ENCODE measurements at places on chromosomes 1 and 21.

- DNase-seq = no peak
Observed at GRCh38 chr1:191520345-191520744, 637.9 kb upstream of the RGS18 start.

DNA sequence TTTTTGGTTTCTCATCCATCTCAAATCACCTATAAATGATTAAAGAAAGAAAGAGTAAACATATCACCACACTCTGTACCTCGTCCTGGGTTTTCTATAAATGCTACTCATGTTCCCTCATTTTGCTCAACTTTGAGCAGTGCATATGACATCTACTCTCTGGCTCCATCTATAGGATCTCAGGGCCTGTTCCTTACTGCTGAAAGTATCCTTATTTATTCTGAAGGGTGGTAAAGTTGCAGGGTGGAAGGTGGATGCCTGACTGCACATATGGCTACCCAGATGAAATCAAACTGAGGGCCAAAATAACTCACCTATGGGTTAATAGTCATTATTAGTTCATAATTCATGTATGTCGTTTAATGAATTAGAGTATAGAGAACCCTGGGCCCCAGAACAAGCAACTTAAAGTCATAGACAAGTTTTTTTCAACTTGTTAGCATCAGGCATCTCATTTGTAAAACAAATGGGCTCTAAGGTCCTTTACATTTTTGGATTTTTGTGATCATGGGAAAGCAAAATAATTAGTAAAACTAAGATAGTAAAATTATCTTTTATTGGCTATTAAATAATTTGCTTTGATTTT, 46.5 kb downstream of the NCF2 start:
- peak; percentile 71 for DNase-seq

DNA sequence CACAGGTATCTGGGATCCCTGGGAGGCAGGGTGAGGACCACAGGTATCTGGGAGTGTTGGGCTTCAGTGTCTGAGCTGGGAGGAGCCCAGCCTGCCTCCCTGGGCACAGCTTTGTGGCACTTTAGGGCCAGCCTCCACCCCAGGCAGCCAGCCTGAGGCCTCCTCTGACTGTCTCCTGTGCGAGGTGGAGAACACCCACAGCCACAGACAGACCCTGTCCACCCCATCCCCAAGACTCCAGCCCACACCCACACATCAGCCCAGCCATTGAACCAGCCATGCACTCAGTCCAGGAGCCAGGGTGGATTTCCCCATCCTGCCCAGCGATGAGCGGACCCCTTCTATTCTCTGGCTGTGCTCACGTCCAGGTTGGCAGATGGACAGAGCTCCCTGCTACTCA, 21.8 kb upstream of the TNFRSF1B start:
- DNase-seq = no peak

DNA sequence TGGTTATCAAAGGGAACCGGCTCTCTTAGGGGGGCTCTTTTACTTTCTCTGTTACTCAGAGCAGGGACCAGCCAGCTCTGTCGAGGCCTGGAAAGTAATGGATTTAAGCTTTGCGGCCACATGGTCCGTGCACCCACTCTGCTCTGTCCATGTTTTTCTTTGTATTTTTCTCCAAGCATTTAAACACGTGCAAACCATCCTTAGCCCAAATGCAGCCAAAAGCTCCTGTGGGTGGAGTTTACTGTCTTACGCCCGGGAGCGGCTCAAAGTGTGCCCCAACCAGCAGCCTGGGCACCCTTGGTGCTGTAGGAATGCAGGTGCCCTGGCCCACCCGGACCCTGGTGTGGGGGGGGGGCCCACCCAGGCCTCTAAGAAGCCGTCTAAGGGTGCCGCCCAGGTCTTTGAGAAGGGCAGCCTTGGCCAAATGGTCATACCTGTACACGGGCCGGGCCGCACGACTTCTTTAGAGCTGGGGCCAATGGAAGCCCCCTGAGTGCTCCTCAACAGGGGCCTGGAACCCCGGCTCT, 29.2 kb upstream of the POFUT2 start:
- DNase-seq = no peak

DNA sequence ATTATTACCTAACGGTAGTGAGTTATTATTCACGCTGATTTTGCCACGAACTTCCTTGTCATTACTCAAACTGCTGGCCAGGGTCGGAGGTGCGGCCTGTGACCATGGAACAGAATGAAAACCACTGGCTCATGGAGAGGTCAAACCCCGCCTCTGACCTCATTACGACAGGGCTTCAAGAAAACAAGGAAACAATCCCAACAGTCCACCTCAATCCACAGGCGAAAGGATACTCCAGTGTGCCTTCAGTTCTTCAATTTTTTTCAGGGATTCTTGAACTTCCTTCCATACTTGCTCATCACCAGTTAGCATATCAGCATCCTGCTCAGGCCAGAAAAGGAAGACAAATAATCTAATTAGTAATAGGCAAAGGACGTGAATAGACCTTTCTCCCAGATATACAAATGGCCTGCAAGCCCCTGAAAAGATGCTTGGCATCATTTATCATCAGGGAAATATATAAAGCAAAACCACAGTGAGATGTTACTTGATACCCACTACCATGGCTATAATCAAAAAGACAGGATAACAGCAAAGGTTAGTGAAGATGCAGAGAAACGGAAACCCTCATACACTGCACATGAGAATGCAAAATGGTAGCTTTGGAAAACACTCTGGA, 643.4 kb downstream of the SMYD3 start:
- peak; percentile 91 for DNase-seq

DNA sequence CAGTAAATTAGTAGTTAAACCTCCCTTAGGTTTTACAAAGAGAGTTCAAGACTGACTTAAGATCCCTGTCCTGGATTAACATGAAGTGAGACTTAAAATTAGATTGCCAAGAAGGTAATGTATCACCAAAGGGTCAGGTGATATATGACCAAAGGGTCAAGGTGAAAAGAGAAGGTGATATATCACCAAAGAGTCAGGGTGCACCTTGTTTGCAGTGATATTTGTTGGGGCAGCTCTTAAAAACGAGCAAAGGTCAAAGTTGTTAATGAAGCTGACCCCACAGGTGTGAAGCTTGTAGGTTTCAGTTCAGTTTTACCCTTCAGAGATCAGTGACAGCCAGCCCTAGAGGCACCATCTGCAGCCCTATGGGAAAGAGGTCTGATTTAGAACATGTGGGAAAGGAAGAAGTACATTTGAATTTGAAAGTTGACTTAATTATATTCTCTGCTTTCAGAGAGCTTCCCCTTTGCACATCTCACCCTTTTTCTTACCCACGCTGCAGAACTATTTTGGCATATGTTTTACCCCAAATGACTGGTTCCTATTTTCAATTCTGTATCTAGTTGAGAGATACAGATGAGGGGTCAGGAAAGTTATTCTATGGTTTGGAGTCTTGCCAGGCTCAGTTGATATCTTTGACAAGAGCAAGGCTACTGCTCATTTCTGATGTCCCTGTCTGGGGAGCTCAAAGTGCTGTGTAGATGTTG, 170.8 kb downstream of the S1PR1 start:
- no peak for DNase-seq

- DNase-seq = no peak
Observed at GRCh38 chr1:229716704-229717103, 90.7 kb downstream of the URB2 start.

DNA sequence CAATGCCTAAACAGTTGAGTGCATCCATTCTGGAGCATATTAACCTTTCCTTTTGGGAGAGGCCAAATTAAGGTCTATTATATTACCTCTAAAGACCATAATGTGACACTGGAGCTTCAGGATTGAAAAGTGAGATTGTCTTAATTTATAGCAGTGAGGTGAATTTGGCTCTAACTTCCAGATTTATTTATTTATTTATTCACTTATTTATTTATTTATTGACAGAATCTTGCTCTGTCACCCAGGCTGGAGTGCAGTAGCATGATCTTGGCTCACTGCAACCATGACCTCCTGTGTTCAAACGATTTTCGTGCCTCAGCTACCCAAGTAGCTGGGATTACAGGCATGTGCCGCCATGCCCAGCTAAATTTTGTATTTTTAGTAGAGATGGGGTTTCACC, 19.1 kb downstream of the ZCCHC17 start:
- DNase-seq = no peak

GRCh38 chr21:27268290-27268689, 301.4 kb upstream of the ADAMTS5 start:
- peak; percentile 87 for DNase-seq

GRCh38 chr1:111535256-111536191, 32.1 kb upstream of the ADORA3 start:
- DNase-seq = no peak

DNA sequence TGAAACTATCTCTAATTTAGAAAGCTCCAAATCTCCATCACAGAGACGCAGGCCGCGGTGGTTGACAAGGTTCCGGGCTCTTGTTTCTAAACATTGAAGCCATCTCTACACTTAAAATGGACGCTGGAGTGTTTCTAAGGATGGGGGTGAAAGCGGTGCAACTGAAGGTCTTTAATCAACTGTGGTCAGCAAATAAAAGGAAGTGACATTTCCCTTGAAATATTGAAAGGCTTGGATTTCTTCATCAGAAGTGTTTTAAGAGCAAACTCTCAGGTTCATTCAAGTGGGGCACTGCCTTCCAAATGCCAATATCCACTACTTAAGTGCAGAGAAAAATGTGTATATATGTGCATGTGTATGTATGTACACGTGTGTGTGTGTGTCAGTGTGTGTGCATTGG, 117.3 kb downstream of the KAZN start:
- no peak for DNase-seq

GRCh38 chr1:2316451-2316961, 74.8 kb downstream of the MORN1 start:
- DNase-seq = peak; percentile 77

GRCh38 chr1:25833158-25833557, 13.4 kb downstream of the MTFR1L start:
- no peak for DNase-seq

GRCh38 chr1:21764615-21765423, 18.1 kb downstream of the USP48 start:
- peak; percentile 79 for DNase-seq

DNA sequence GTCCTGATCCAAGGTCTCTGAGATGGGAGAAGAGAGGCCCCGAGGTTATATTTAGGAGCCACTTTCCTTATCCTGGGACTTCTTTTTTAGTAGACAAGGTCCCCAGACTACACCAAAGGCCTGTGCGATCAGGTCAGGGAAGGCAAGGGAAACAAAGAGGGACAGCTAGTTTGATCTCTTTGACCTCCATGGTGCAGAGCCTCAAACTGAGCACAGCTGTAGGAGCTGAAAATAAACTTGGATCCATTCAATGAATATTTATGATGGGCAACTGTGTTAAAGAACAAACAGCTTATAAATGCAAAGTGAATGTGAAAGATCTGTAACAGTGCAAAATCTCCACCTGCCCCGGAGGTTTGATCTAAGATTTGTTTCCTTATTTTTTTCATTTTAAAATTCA, 256.6 kb downstream of the DYRK1A start:
- no peak for DNase-seq

DNA sequence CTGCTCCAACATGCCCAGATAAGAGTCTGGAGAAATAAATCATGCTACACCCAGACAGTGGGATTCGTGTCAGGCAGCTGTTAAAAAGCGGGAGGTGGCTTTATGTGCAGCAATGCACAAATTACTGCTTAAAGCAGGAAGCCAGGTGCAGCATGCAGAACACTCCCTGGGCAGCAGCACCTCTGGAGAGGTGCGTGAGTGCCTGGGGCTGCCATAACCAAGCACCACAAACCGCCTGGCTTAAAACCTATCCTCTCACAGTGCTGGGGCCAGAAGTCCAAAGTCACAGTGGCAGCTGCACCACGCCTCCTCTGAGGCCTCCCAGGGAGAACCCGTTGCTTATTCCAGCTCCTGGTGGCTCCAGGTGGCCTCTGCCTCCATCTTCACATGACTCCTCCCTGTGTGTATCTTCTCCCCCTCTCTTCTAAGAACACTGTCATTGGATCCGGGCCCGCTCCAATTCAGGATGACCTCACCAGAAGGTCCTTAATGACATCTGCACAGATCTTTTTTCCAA, 115.6 kb downstream of the SIK1 start:
- DNase-seq = no peak

DNA sequence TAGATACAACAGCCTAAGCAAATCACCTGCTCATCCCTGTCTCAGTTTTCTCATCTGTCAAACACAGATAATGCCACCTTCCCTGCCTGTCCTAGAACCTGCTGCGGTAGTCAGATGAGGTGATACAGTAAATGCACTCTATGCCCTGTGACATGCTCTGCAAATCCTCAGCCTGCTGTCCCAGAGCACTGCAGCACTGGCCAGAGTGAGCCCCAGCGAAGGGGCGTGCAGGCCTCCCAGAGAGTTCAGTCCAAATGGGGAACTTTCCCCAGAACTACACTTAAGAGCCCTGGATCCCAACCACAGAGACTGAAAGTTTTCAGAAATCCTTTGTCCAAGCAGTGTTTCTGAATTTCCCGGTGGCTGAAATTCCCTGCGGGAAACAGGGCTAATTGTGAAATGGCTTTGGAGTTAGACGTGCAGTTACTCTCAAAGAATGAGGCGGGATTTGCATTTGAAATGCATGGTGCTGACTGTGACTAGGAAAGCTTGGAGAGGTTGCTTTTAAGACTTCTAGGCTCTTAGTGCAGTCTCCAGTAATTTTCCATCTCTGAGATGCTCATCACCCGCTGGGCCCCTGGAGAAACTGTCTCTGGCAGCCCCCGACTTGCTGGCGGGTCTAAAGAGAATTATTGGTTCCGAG, 206.5 kb upstream of the AJAP1 start:
- DNase-seq = no peak

GRCh38 chr1:33420870-33421775, 9.8 kb downstream of the PHC2 start:
- peak; percentile 52 for DNase-seq

- DNase-seq = no peak
Observed at GRCh38 chr1:232754930-232755329, 50.3 kb upstream of the MAP10 start.

DNA sequence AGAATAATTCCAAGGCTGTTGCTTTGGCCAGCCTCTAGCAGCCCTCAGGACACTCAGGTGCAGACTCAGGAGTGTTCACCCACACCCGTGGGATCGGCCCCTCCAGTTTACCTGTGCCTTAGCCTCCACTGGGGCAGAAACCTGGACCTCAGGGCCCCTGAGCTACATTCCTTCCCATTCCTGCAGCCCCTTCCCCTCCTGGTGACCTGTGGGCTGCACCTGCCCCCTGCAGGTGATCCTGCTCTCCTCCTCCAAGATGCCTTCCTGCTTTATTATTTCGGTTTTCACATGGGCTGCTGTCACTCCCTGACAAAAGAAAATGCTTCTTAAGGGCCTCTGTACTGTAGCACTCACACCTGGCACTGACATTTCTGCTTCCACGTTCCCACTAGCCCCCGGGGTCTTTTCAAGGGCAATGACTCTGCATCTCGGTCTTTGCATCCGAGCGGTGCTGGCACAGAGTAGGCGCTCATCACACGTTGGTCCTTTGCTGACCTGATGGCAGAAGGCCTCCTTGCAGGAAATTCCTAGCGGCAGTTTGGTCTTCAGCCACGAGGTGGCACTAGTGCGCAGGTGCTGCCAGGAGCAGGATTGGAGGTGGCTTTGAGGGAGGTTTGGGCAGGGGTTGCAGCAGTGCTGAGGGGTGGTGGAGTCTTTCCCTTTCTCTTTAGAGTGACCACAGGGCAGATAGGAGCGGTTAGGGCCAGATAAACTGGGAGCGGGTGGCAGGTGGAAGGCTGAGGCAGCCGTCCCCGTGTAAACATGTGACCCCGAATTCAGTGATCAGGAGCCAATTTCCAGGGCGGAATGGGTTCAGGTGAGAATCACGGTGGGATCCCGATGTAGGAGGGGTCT, 25.3 kb upstream of the ETV3 start:
- peak; percentile 22 for DNase-seq

- DNase-seq = peak; percentile 14
Observed at GRCh38 chr1:239386453-239387303, at the start of gene CHRM3. CHRM3 (plus strand) TSS chr1:239386568; CDS start chr1:239907452, 520,884 bp downstream.

All from amniotic epithelial cell (primary cell).